ENCODE measurements at places on chromosomes 1 and 21.

- no peak for DNase-seq
These were observed 352.0 kb downstream of the NUF2 start for GRCh38 chr1:163673759-163674151.

- no peak for DNase-seq
These were observed 72.3 kb upstream of the PTBP2 start for GRCh38 chr1:96649301-96649700.

DNA sequence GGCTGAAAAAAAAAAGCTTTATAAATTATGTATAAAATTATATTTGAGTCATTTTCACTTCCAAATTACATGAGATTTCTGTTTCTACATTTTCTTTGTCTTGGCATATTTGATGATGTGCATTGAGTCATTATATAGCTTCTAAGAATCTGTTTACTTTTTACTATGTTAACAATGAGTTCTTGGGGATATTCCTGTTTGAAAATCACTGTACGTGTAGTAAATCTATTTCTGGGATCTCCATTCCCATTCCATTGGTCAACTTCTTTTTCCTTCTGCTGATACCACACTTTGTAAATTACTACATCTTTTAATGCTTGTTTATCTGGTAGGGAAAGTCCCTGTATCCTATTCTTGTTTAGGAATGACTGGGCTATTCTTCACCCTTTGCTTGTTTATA lies 43.6 kb downstream of the TNFRSF9 start:
- no peak for DNase-seq

- no peak for DNase-seq
These were observed 145.5 kb downstream of the TENT5C start for GRCh38 chr1:117751321-117751720.

GRCh38 chr1:237736372-237737029 lies 154.2 kb downstream of the ZP4 start:
- no peak for DNase-seq

DNA sequence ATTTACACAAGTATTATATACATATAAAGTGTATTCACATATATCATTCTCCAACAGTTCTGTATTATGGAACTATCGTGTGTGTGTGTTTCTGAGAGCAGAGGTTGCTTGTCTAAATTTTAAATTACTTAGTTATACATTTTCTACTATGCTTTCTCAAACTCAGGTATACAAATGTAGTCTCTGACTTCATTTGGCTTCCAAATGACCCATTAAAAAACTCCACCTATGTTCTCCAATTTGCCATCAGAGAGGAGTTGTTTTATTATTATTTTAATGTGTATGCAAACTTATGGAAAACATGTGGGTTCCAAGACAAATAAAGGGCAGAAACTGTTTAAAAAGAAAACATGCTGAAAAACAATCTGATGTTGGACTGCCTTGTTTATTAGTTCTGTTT lies 131.8 kb downstream of the ACBD6 start:
- DNase-seq: no peak

DNA sequence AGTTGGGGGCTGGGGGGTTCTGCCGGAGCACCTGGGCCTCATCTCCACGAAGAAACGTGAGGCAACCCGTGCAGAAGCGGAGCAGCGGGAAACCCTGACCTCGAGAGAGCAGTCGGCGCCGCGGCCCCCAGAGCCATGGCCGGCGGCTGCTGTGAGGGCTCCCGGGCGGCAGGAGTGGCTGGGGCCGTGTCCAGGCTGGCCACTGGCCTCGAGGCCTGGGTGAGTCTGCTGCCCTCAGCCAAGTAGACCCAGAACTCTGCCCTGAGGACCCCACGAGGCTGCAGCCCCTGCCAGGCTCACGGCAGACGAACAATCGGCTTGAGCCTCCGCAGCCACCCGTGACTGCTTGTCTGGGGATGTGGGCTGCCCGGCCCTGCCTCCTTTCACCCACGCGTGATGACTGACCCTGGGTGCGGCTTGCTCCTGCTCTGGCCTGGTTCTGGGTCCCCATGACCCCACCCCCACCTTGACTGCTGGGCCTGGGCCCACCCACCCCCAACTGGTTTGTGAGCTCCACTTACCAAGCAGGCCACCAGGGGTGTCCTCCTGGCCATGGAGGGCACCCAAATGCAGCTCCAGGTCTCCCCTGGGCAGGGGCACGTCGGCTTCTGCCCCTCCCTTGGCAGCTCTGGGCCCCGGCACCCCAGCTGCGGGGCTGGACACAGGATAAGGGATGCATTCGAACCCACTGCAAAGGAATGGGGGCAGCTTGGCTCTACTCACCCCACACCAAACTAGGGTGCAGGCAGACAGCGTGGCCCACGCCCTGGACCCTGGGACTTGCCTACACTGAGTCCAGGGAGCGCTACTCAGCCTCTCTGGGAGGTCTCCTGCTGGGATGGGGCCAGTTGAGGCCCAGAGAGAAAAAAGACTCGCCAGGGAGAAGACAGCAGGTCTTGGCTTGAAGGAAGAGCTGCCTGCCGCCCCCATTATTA lies 34.2 kb downstream of the MORN1 start:
- DNase-seq: no peak

- DNase-seq: peak; percentile 88
These were observed 6.9 kb downstream of the TNFRSF1B start for GRCh38 chr1:12173631-12174121.
